ENCODE measurements at places on chromosomes 7 and 10. TPM values are rescaled to one million over a fixed set of nuclear protein-coding genes. Genes with fewer than 3 reads are reported as not detected.

- DNase-seq, result no peak
Measured at GRCh38 chr7:100017300-100017699, 1.9 kb downstream of the ZKSCAN1 start.

DNA sequence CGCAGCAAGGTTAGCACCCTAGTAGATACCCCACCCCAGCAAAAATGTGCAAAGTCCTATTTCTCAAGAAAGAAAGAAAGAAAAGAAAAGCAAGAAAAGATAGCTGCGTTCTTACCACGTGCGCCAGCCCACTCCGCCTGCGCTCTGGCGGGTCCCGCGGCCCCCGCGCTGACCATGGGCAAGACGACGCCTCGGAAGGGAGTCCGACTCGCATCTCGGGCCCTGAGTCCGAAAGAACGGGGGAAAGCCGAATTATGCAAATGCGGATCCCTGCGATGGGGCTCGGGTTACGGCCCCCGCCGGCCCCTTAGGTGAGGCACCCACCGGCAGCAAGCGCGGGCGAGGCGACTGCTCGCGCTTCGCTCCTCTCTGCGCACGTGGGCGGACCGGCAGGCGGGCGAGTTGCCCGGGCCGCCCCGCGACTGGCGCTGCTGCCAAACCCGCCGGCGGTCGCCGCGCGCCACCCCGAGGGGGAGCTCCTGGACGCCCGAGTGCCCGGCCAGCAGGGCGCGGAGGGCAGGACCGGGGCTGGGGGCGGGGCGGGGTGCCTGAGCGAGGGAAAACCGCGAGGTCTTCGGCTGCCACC is 2.4 kb upstream of the EGR2 start:
- DNase-seq, result no peak

GRCh38 chr10:9010093-9010492 is 955.6 kb downstream of the GATA3 start:
- no peak for DNase-seq

- no peak for DNase-seq
Measured at GRCh38 chr7:30091491-30091912, 43.3 kb upstream of the MTURN start.

DNA sequence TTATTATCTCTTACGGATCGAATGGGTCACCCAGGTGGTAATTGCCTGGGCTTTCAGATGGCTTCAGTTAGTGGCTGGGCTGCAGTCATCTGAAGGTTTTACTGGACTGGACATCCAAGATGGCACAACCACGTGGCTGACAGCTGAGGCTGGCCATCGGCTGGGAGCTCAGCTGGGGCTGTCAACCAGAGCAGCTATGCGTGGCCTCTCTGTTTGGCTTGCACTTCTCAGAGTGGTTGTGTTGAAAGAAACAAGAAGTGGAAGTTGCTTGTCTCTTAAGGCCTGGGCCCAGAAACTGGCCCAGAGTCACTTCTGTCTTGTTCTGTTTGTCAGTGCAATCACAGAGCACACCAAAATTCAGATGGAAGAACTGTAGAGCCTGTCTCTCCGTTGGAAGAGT is 5.7 kb upstream of the GDI2 start:
- DNase-seq, result no peak

DNA sequence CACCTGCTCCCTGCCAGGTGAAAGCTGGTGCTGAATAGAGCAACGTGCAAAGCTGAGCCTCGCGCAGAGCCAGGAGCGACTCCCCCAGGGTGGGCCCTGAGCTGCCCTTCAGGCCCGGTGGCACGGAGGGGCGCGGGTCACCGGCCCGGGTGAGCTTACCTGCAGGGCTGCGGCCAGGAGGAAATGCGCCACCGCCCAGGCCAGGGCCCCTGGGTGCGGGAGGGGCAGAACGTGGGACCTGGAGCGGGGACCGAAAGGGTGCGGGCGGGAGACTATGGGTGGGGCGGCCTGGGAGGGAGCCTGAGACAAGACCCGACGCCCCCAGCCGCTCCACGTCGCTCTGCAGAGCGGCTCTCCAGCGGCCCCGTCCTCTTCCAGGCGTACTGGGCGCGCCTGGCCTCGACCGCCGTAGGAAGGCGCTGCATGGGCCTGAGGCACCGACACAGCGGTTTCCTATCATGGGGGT is 122.1 kb downstream of the BTAF1 start:
- DNase-seq, result no peak

GRCh38 chr7:149016876-149017275 is 11.4 kb downstream of the PDIA4 start:
- DNase-seq, result no peak

- DNase-seq, result no peak
Measured at GRCh38 chr7:155824227-155824886, 12.1 kb upstream of the SHH start.

GRCh38 chr7:131667699-131668098 is 111.3 kb upstream of the PODXL start:
- no peak for DNase-seq

- DNase-seq, result no peak
Measured at GRCh38 chr10:119201233-119201632, 6.1 kb upstream of the GRK5 start.

GRCh38 chr10:88106366-88106765 is 242.9 kb downstream of the PTEN start:
- DNase-seq, result no peak

DNA sequence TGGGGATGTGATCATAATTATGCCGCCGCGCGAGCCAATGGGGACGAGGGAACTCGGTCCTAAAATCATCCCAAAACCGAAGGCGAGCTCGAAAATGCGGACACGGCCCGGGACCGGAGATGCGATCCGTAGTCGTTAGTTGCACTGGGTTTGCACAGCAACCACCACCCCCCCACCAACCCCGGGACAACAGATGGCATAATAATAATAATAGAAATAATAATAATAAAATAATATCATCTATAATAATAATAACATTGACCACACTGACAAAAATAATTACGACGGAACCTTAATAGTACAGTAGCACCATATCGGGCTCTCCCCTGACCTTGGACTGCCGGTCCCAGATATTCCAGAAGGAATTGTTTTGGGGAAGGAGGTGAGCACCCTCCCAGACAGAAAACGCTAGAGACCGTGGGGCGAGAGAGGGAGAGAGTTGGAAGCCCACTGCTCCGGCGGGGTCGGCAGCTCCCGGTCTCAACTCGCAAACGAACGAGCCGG is 1.1 kb upstream of the EMX2 start:
- no peak for DNase-seq

DNA sequence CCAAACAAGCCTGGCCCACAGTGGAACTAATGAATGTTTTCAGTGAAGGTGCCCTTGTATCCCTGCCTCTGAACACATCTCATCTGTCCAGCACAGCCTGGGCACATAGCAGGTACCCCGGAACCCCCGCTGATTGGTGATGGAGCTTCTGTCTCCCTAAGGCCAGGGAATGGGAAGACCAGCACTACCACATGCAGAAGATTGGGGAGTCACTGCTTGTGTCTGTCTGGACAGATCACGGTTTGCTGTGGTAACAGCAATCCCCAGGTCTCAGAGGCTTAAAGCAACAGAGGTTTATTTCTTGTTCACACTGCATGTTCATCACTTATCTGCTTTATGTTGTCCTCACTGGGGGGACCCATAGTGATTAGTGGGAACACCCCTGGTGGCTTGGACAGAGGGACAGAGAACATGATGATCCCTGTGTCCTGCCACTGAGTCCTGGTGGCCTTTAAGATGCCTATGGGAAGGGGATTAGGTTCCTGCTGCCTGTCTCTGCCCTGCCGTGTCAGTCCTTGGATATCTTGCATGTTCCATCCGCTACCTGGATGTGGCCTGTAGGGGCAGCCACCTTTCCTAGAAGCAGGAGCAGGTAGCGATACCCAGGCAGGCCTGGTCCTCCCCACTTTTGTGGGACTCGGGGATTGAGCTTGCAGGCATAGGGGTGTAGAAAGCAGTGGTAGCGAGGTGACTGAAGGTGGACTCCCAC is 3.6 kb downstream of the TSPAN14 start:
- DNase-seq, result no peak

DNA sequence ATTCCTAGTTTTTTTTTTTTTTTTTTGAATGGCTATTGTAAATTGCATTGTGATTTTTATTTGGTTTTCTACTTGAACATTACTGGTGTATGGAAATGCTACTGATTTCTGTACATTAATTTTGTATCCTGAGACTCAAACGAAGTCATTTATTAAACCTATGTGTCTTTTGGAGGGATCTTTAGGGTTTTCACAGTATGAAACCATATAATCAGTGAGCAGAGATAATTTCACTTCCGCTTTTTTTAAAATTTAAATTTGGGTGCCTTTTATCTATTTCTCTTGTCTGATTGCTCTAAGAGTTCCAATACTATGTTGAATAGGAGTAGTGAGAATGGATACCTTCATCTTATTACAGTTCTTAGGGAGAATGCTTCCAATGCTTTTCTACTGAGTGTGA is 102.7 kb downstream of the ZWINT start:
- DNase-seq, result no peak

DNA sequence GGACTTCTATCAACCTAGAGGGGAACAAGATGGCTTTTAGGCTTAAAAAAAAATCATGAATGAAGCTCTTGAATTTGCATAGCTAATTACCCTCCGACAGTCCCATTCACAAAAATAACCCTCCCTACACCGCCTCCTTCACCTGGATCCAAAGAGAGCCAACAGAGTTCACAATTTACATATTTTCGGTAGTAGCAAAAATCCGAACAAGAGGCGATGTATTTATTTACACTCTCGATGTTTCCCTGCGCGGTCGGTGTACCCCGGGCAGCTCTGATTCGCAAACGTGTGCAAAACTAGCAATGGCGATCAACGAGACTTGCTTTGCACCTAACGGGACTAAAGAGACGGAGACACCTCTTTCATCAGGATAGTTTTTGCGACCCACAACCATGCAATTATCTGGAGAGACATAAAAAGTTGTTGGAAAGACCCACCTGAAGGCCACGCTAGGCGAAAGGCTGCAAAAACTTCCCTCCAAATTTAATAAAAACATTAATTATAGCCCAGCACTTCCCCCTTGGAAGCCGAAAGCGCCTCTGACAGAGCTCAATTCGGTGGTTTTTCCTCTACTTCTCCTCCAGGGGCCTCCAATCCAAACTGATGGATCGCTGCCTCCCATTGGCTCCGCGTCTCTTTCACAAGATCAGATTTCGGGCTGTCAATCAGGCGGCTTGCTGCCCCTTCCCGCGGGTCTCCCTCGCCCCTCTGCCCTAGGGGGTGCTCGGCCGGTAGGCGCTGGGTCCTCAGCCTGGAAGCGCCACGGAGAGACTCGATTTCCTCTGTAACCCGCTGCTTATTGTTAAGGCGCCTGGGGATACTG is at the start of gene ETV1:
Gene ETV1 (minus strand): TSS at position 541 of the 823 bp plus-strand sequence. CDS start 614 bp downstream, outside the sequence.
- DNase-seq, result peak; percentile 9

- no peak for DNase-seq
Measured at GRCh38 chr7:112665709-112666108, 124.5 kb downstream of the TMEM168 start.

DNA sequence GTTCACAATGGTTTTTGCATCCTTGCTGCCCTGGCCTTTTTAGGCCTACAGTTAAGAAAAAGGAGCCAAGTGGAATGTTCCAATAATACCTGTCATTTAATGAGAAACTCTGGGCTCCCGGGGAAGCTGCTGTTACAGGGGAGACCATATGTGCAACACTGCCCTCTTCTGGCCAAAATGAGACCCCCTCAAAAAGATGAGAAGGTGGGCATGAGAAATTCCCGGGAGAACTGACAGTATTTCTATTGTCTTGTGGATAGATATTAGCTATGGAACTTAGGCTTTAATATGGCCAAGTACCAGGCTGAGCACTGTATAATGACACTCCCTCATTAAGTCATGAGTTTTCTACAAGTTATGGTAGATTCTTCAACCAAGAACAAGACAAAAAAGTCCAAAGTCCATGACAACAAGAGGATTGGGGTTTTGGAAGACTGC is 99.4 kb downstream of the CCDC3 start:
- no peak for DNase-seq

DNA sequence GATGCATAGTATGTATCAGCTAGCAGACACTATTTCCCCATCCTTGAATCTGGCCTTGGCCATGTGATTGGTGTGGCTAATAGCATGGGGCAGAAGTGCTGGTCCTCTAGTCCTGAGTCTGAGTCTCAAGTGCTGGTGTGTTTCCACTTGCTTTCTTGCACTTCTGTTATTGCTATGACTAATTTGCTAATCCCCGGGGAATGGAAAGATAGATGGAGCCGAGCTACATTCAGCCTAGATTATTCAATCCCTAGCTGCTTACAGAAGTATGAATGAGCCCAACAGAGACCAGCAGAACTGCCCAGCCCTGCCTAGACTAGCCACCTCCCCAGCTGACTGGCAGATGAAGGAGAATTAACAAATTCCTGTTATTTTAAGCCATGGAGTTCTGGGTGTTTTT is 53.2 kb upstream of the SYPL1 start:
- DNase-seq, result no peak

DNA sequence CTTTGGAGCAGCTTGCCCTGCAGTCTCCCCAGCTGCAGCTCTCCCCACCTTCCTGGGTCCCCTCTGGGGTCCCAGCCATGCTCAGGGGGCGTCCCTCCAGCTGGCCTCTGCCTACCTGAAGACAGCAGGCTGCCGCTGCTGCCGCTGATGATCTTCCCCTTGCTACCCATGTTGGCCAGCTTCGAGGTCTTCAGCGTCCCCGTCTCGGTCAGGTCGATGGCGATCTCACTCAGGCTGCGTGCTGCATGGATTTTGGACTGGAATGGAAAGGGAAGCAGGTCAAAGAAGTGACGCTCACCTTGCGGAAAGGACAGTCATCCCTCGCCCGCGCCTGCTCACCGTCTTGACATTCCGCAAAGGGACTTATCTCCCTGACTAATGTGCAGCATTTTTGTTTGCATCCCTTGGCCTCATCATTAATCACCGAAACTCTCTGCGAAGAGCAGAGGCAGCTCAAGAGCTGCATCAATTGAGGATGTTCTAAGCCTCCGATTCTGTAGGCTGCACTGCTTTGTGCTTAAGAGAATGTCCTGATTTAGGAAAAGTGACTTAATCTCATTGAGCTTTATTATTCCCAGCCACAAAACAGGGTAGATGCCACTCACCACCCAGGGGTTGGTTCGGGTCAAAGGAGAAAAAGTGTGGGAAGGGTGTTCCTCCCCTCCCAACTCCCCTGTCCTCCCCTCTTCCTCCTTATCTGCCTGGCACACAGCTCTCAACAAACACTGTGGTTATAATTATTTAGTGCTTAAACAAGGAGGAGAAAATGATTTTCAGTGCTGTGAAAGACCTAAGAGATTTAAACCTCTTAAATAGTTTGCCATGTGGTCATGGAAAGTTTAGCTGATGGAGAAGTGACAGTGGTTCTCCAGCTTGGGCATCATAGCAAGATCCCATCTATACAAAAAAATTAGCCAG is 107.3 kb downstream of the PRPF18 start:
- DNase-seq, result no peak

The DRGX gene
- total RNA-seq, result not detected

The KAZALD1 gene
- total RNA-seq, result 30.0 TPM

The MORN4 gene
- 6.6 TPM for total RNA-seq

The ERLIN1 gene
- 9.3 TPM for total RNA-seq

The ADRA2A gene
- total RNA-seq, result 6.9 TPM

The IFIT2 gene
- total RNA-seq, result 17.1 TPM

The PRR15 gene
- total RNA-seq, result 6.0 TPM

The ASB10 gene
- not detected for total RNA-seq
